ENCODE measurements at places on chromosomes 5 and 9.
A peak's percentile ranks its signal among the peaks of the same experiment; 100 is the strongest.

DNA sequence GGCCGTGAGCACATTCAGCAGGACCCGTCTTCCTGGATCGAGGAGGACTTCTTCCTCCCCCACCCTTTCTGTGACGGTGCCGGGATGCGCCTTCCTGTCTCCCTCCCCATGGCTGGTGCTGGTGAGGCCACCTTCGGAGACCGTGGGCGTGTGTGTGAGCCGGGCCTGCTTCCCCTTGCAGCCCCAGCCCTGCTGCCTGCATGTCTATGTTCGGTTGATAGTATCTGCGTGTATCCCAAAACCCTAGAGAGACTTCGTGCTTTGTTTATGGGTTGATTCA lies 12.8 kb downstream of the CEP72 start:
- DNase-seq = no peak

DNA sequence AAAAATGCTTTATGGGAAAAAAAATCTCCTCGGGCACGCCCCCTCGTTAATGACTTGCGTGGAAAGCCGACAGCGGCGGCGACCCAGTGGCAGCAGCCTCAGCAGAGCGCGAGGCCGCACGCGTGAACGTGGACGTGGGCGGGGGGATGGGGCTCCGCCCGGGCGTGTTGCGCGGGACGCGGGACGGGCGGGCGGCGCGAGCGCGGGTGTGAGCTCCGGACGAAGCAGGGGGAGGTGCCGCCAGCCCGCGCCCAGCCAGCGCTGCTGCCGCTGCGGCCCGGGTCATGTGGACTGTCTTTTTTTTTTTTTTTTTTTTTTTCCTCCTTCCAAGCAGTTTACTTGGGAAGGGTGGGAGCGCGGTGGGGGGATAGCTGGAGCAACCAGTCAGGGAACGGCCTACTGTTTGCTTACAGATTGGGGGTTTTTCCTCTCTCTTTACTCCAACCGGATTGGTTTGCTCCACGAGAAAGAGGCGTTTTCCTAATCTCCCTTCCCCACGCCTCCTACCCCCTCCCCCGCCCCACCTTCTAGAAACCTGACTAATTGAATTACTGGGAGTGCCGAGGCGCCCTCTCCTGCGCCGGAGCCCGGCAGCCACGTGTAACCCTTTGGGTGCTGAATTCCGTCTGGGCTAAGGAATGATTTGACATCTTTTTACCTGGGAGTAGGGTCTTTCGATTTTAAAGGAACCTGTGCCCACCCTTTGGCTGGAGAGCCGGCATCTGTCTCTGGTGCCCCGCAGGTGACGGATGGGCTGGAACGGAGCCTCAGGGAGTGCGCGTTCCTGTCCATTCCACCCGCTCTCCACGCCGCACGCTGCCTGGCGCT lies 1.7 kb upstream of the EFNA5 start:
- DNase-seq = peak; percentile 91

- DNase-seq = no peak
Observed at GRCh38 chr9:16718296-16718695, 152.2 kb downstream of the BNC2 start.

- peak; percentile 71 for DNase-seq
Observed at GRCh38 chr5:135977375-135977928, 22.7 kb upstream of the LECT2 start.

DNA sequence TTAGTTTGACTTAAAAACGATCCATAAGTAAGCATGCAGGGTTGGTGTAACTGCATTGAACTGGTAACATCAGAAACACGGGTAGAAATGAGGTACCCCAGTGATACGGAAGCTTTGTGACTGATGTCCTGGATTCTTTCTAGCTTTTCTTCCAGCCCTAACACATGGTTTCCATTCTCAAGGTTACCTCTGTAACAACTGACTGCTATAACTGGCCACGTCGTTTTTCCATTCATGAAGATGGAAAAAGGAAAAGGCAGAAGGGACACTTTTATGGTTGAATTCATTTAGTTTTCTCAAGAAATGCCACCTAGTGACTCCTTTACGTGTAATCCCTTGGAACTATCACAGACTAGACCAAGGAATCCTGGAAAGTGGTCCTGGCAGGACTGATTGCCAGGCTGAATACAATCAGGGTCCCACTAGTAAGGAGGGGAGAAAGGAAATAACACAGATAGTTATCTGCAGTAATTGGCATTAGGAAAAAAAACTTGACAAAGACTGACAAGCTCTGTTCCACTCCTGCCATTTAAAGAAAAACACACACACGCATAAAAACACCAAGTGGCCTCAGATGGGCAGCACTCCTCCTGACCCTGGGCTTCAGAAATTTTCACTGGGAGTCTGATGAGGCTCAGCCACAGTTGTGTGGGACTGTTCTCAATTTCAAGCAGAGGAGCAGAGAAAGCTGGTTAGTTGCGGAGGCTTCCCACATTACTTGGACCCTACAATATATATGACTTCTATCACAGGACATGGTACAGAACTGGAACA lies 77.5 kb upstream of the ZNF169 start:
- no peak for DNase-seq

DNA sequence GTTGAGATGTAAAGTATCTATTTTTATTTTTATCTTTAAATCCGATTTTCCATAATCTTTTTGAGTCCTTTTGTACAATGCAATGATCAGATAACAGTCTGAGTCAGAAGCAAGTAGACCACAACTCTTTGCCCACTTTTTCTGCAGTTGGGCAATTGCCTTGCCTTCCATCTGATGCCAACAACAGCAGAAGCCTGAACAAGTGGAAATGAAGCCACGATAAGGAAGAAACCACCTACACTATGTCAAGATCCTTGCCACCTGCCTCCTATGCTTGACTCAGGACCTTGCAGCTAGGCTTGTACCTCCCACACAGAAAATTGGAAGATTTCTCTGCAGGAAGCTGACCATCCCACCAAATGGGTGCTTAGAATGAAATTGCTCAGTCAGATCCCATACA lies 78.6 kb downstream of the ANXA1 start:
- no peak for DNase-seq

GRCh38 chr5:62794456-62794855 lies 215.8 kb downstream of the LRRC70 start:
- no peak for DNase-seq

GRCh38 chr5:172389578-172390112 lies 64.7 kb downstream of the SH3PXD2B start:
- DNase-seq = no peak

GRCh38 chr9:106860721-106861639 lies 2.0 kb upstream of the ZNF462 start:
- DNase-seq = no peak

DNA sequence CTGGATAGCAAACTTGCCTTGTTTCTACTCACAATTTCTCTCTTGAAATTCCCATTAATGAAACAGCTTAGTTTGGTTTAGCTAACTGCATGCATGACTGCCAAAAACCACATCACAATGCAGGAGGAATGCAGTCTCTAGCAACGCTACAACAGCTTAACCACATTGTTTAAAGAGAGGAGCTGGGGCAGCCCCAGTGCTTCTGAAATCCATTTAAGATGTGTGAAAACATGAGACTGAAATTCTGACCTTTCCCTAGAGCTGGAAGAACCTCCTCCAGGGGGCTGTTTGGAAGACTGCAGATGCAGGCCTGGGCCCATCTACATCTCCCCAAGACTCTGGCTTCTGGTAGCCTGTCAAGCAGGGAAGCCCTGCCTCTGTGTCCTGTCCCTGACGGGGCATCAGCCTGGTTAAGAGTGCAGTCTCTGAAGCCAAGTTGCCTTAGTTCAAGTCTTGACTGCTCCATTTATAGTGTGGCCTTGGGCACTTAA lies 157.1 kb downstream of the ZNF462 start:
- DNase-seq = peak; percentile 50

DNA sequence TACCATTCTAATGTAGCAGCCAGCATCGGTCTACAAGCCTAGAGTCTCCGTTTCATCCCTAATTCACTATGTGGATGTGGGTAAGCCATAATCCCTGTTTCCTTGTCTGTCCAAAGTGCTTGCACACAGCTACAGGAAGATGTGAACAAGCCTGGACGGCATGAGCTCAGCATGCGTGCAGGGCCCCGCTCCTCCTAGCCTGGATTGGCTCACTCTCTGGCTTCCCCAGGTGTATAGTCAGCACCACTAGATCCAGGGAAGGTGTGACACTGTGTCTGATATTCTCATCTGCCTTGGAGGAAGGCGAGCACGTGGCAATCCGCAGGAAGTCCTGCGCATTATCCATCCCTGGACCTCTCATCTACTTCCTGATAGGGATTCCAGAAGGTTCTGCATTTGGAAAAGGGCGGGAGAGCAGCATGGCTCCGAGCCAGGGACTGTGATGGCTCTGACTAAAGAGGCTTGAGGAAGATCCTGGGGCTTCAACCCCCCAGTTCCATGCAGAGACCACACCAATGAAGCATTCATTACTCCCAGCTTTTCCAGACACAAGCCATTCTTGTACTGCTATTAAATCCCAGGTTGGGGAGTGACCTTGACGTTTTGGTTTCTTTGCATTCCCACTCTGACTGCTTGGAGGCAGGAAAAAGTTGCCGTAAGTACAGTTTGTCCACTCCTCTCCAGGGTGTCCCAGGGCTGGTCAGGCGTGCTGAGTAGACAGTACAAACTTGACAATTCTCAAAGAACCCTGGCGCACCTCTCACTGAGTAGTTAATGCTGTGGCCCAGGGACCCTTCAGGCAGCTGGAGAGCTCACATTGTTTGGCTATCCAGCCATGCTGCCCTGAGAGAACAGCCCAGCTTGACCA lies 65.6 kb downstream of the PSD2 start:
- no peak for DNase-seq

GRCh38 chr5:133141746-133142145 lies 89.9 kb downstream of the HSPA4 start:
- DNase-seq = no peak
